ENCODE measurements at places on chromosomes 12 and 14.

DNA sequence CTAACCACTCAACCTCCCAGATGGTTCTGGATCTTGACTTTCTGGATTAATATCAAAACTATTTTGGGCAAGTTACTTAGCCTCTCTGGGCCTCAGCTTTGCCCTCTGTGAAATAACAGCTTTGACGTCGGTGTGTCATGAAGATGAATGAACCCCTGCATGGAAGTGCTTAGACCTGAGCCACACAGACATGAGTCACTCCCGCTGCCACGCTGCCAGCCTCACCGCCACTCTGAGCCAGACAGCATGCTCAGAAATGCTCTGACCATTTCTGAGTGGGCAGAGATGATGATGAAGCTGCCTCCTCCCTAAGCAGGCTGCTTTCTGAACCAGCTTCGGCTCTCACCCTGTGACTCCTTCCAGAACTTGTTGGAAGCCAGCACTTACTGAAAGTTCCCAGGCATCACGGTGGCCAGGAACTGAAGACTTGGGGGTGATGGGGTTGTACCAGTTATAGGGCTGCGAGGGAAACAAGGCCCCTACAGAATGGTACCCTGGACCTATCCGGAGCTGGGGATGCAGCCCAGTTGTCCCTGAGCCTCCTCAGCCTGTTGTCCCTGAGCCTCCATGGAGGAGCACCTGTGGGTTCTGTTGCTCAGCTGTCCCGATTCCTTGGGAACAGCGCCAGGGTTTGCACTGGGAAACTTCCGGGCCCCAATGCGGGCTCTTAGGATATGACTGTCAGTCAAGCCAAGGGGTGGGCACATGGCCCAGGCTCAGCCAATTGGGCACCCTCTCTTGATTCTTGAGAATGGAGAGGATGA lies 2.0 kb upstream of the CCDC197 start:
- no peak for DNase-seq

GRCh38 chr14:90398841-90399540 lies 2.2 kb downstream of the CALM1 start:
- DNase-seq: no peak

- DNase-seq: no peak
Observed at GRCh38 chr12:94326727-94327126, 132.9 kb downstream of the CEP83 start.

DNA sequence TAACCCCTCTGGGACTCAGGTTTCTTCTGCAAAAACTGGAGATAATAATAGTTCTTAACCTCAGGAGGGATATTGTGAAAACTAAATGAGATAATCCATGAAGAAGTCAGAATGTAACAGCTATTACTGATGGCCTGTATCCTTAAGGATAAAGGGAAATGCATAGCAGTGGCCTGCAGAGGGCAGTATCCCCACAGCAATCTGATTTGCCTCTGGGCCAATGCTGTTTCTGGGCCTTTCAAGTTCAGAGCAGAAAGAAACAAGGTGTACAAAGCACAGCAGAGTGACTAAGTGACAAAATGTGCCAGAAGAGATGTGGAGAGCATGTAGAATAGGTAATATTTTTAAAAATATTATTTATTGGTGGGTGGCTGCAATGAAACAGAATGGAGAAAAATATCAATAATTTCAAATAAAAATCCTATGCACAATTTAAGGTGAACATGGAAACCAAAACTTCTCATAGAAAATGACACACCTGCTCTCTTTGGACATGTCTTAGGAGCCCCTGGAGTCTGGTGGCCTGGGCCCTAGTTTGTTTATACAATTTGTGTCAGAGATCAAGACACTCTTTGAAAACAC lies 90.3 kb downstream of the C12orf75 start:
- DNase-seq: peak; percentile 48

GRCh38 chr14:65153101-65153500 lies 50.8 kb upstream of the MAX start:
- DNase-seq: no peak

- DNase-seq: no peak
Observed at GRCh38 chr14:57486767-57487379, 6.8 kb downstream of the CCDC198 start.

DNA sequence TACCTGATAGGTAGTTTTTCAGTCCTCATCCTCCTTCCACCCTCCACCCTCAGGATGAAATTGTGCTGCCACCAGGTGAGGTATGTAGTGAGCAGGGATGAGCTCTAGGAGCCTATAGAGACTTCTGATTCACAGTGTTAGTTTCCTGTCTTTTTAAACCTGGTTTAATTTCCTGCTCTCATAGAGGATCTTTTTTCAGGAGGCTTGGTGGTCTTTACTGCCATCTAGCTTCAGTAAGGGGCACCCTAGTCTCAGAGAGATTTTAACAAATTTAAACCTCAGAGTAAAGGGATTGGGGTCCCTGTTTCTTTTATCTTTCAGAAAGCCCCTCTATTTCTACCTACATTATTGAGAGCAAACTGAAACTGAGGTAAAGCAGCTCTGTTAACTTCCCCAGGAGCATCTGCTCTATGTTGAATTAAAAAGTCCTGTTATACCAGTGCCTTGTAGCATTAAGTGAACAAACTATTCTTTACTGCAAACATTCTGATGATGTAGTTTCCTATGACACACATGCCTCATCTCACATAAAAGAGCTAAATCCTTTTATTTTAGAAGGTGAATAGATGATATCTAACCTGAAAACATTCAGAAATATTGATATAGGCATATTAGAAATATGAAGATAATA lies 172.2 kb upstream of the DDHD1 start:
- no peak for DNase-seq

DNA sequence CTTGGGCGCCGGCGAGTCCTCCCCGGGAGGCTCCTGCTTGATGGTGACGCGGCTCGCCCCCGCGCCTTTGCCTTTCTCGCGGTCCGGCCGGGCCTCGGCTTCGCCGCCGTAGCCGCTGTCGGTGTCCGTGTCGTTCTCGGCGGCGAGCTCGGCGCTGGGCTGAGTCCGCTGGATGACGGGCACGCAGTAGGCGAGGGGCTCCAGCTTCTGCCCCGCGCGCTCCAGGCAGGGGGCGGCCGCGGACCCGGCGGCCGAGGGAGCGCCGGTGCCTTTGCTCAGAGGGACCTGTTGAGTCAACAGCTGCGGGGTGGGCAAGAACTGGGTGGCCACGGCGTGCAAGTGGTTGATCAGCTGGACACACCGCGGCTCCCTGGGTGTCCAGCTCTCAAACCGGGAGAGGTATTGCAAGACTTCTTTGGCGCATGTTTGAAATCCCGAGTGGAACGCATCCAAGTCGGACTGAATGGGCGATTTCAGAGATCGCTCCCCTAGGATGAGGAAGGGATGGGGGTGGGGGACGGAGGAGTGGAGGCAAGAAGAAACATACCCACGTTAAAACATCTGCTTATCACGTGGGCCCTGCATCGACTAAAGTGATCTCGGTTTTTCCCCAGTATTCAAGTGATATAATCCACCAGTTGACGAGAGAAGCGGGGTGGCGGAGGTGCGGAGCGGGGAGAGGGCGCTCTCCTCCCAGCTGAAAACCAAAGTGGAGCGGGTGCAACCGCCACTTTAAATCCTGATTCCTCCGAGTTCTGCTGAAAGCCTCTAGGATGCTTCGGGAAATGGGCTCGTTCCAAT lies 2.0 kb downstream of the BHLHE41 start:
- peak; percentile 50 for DNase-seq

- no peak for DNase-seq
Observed at GRCh38 chr12:45532113-45532512, 197.4 kb upstream of the ARID2 start.

DNA sequence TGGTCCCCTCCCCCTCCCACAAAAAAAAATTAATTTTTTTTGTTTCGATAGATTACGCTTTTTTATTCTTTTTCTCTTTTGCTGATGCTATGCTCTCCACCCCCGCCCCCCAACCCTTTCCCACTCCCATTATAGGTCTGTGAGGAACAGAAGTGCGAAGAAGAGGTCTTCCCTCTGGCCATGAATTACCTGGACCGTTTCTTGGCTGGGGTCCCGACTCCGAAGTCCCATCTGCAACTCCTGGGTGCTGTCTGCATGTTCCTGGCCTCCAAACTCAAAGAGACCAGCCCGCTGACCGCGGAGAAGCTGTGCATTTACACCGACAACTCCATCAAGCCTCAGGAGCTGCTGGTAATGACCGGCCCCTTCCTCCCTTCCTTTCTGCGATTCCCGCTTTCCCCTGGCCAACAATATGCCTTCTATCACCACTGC lies 2.3 kb downstream of the CCND2 start:
- no peak for DNase-seq

DNA sequence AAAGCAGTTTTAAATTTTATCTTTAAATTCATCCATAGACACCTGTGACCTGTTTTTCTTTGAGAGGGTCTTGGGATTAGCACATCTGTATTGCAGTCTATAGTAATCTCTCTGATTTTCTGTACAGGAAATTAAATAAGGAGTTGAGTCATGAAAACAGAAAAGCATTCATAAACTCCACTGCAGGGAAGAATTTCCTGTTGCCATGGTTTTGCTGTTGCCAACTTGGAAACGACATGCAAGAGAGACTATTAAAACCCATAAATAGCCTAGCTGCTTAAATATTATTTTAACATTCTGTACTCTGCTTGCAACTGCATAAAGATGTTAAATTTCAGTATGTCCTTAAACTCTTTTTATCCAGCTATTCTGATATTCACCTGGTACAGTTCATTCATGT lies 281.0 kb upstream of the RGS6 start:
- no peak for DNase-seq

GRCh38 chr12:121026274-121027045 lies 10.2 kb upstream of the C12orf43 start:
- DNase-seq: no peak

DNA sequence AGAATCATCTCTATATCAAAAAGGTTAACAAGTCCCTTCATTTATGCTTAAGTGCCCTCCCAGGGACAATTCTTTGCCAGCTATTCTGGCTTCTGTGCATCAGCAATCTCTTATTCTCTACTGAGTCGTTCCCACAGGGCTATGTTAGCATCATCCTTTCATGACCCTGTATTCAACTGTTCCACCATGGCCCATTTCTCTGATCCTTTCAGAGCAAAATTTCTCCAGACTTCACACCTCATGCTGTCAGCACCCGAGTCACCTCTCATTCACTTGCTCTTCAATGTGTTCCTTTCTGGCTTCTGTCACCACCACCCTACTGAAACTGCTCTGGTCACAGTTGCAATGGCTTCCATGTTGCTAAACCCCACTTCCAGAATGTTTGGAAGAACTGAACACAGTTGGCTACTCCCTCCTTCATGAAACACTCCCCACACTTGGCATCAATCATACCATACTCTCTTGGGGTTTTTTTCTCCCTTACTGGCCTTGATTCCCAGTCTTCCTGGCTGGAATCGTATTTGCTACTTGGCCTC lies 159.5 kb upstream of the HMGA2 start:
- no peak for DNase-seq

All from NCI-H510A (cell line).